ENCODE measurements at places on chromosomes 3 and 15.

DNA sequence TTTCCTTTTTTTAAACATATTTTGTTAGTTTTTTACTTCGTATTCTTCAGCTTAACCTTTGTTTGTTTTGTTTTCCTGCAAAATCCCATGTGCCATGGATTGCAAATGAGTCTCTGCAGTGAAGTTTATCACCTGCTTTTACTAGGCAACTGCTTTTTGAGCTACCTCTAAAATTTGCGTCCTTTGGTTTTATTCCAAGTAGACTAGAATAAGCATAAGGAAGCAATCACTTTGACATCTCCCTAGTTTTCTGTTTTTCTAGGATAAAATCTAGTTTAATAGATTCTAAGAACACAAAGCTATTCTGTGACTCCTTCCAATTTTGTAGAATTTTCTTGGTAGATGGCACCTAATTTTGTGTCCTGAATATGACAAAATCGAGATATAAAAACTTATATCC, 1059.2 kb downstream of the OTOL1 start:
- no peak for DNase-seq

- no peak for DNase-seq
Observed at GRCh38 chr3:15452961-15453360, 25.6 kb downstream of the EAF1 start.

- DNase-seq: no peak
Observed at GRCh38 chr15:98651581-98652220, 3.4 kb downstream of the IGF1R start.

- no peak for DNase-seq
Observed at GRCh38 chr15:58762731-58763130, 8.4 kb upstream of the MINDY2 start.

- no peak for DNase-seq
Observed at GRCh38 chr15:101047301-101047781, 128.2 kb downstream of the LRRK1 start.

- DNase-seq: no peak
Observed at GRCh38 chr3:170889132-170889531, 19.1 kb upstream of the RPL22L1 start.

GRCh38 chr3:192091831-192092230, 630.9 kb downstream of the PYDC2 start:
- DNase-seq: no peak

DNA sequence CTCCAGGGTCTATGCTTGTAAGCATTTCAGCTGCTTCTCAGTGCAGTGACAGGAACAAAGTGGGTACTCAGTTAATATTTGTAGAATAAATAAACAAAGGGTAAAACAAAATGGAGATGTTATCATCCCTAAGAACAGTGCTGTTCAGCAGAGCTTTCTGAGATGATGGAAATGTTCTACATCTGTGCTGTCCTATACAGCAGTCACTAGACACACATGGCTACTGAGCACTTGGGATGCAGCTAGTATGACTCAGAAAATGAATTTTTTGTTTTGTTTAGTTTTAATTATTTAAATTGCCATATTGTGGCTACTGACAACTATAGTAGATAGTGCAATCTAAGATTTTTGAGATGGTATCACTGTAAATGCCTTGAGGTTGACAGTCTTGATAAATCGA, 283.8 kb upstream of the ADAMTS9 start:
- no peak for DNase-seq

DNA sequence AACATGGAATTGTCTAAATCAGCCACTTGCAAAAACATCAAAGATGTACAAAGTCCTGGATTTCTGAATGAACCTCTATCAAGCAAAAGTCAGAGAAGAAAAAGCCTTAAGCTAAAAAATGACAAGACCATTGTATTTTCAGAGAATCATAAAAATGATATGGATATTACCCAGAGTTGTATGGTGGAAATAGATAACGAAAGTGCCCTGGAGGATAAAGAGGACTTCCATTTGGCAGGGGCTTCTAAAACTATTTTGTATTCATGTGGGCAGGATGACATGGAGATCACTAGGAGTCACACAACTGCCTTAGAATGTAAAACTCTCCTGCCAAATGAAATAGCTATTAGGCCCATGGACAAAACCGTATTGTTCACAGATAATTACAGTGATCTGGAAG, 29.3 kb downstream of the KNL1 start:
- DNase-seq: no peak

GRCh38 chr3:123571264-123571972, 13.4 kb downstream of the HACD2 start:
- no peak for DNase-seq

- DNase-seq: no peak
Observed at GRCh38 chr15:92614301-92614700, 41.3 kb downstream of the FAM174B start.

Data from activated CD8-positive, alpha-beta memory T cell treated with anti-CD3 and anti-CD28 coated beads, Interleukin-2, amount 50 U/mL, for 4 hours (primary cell).